ENCODE measurements at places on chromosomes 16 and 17.

DNA sequence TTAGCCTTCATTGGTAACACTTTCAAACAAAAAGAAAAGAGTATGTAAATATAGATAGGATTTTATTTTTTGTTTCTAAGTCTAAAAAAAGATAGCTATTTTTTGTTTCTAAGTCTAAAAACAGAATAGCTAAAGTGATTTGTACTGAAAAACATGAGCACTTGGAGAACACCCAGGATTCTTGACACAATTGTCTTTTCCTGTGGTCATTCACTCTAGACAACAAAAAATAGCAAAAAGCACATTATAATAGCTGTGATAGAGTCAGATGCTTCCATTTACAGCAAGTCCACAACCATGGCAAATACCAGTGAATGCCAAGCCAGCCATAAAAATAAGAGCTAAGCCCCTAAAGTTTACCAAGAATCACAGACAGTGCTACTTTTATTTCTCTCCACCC lies 36.7 kb downstream of the SKAP1 start:
- DNase-seq, result no peak

GRCh38 chr16:63982741-63983140 lies 1139.1 kb downstream of the CDH11 start:
- no peak for DNase-seq

DNA sequence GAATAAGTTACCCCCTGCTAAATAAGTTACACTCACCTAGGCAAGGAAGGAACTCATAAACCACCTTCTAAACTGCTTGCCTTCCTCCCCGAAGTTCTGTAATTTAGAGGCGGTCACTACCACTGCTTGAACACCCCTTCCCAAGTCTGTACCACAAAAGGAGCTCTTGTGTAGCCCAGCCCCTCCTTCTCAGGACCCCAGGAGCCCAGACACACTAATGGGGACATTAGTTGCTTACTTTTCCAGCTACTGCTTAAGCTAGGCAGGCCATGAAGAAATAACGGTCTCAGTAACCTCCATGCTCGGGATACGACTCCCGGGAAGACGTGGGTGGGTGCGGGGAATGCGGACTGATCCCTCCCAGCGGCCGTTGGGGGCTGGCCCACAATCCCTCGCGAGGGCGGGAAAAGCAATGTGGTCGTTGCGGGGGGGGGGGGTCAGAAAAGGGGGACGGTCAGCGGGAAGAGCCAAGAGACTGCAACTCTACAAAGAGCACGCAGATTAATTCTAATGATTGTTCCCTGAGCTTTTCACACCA lies at the start of gene TEX14:
TSS of gene TEX14 (minus strand) at position 345 of the 538 bp plus-strand sequence. CDS start 40,044 bp downstream, outside the sequence.
- no peak for DNase-seq

GRCh38 chr17:77466140-77466539 lies 325.4 kb downstream of the SEC14L1 start:
- no peak for DNase-seq

DNA sequence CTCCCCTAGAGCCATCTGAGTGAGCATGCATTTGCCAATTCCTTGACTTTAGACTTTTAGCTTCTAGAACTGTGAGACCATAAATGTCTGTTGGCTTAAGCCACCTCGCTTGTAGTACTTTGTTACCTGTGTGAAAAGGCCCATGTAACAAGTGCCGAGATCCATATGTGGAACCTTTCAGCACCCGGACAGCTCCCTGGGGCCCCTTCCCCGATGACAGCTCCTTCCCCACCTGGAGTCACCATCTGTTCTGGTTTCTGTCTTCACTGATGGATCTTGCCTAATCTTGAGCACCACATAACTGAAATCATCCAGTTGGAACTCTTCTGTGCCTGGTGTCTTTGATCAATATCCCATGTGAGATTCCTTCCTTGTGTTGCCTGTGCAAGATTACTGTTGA lies 78.9 kb upstream of the EEF2KMT start:
- DNase-seq, result no peak

- no peak for DNase-seq
Measured at GRCh38 chr17:67994817-67995569, 1.3 kb downstream of the C17orf58 start.

- DNase-seq, result no peak
Measured at GRCh38 chr17:80935526-80935925, 56.1 kb upstream of the CHMP6 start.

- DNase-seq, result no peak
Measured at GRCh38 chr16:52631711-52632110, 84.8 kb upstream of the TOX3 start.
